ENCODE measurements at places on chromosomes 5 and 9.

GRCh38 chr5:179315356-179315890 is 29.8 kb downstream of the ADAMTS2 start:
- no peak for DNase-seq

DNA sequence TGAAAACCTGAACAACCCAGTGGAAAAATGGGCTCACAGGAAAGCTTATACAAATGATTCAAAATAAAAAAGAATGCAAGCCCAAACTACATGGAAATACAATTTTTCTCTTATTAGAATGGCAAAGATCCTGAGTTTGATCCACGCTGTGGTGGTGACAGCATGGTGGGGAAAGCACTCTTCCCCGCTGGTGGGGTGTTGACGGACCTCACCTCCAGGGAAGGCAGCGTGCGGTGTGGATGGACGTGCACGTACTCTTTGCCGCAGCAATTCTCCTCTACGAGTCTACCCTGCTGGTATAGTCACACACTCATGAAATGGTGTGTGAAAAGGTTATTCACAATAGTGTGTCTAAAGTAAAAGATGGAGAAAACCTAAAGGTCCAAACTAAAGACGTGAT is 5.9 kb upstream of the ZFP62 start:
- no peak for DNase-seq

DNA sequence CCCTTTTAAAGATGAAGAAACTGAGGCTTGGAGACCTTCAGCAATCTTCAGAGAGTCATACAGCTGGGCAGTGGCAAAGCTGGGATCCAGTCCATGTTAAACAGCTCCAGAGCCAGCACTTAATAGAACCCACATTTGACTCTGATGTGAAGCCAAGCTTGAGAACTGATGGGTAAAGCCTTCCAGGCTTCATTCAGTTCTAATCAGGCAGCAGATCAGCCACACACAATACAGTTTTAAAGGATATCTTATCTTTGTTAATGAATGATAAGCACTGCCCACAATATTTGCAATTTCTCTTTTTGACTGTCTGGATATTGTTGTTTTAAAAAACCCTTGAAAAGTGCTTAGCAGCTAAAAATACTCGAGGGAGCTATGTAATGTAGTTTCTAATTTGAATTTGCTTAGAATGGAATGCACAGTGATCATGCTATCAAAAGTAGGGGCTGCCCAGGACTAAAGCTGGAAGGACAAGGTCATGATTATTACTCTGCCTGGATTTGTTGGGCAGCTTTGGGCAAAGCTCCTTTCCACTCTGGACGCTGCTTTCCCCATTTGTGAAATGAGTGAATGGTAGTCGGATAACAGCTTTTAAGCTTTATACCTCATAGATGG is 31.3 kb upstream of the HTR4 start:
- DNase-seq = no peak

DNA sequence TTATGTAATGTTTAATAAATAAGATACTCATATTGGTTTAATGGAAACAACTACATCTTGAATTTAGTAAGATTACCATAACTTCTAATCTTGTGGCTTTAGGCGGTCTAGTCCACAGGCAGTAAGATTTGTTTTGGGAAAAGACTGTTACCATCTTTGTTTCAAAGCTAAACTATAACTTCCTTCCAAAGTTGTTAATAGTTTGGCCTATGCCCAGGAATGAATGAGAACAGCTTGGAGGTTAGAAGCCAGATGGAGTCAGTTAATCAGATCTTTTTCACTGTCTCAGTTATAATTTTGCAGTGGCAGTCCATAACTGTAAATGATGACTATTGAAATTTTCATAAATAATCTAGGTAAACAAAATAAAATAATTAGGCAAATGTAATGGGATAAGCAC is 241.8 kb upstream of the KLF9 start:
- no peak for DNase-seq

- no peak for DNase-seq
Observed at GRCh38 chr5:96919754-96920197, 16.1 kb upstream of the LNPEP start.

- DNase-seq = no peak
Observed at GRCh38 chr5:134493461-134494055, 31.9 kb upstream of the JADE2 start.

- peak; percentile 60 for DNase-seq
Observed at GRCh38 chr5:135156715-135157404, 122.8 kb upstream of the PITX1 start.

GRCh38 chr9:77916410-77916819 is 115.2 kb downstream of the GNAQ start:
- no peak for DNase-seq

DNA sequence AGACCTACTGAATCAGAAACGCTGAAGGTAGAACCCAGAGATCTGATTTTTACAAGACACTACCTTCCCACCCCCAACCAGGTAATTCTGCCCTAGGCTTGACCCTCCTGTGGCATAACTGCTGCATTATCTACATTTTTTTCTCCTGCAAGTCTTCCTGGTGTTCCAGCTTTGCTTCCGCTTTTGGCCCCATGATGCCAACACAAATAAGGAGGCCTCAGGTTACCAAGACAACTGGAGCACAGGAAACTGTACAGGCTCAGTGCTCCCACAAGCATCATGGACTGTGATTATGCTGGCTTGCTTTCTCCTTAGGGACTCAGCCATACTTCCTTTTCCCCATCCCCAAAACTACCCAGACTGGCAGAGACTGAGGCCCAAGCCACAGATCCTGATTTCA is 6.6 kb upstream of the MSMP start:
- no peak for DNase-seq

- no peak for DNase-seq
Observed at GRCh38 chr9:132127888-132128534, 33.8 kb upstream of the NTNG2 start.
